ENCODE measurements at places on chromosomes 7 and 10. TPM values are rescaled to one million over a fixed set of nuclear protein-coding genes. Genes with fewer than 3 reads are reported as not detected.

Gene WDR37
- total RNA-seq, result 22.3 TPM

Gene VENTX
- not detected for total RNA-seq

Gene PALS2
- total RNA-seq, result 26.3 TPM

Gene PLA2G12B
- total RNA-seq, result not detected

Gene SLC18A3
- total RNA-seq, result not detected

Gene FAM25G
- not detected for total RNA-seq

Gene SHLD2
- 28.2 TPM for total RNA-seq

Gene ATOH7
- total RNA-seq, result not detected

Gene UCN3
- total RNA-seq, result not detected

Gene TRIL
- total RNA-seq, result 0.33 TPM

Gene EIF5AL1
- 0.40 TPM for total RNA-seq

Gene PBLD
- 3.0 TPM for total RNA-seq

Gene OR2A42
- total RNA-seq, result under 0.01 TPM

Gene GPR15LG
- not detected for total RNA-seq

Gene ATP5MK
- total RNA-seq, result 197 TPM

Gene CYP51A1
- total RNA-seq, result 245 TPM

Gene PRXL2A
- total RNA-seq, result 219 TPM

Gene C10orf62
- total RNA-seq, result not detected

Gene TRIM73
- total RNA-seq, result 0.67 TPM

Gene CPA2
- not detected for total RNA-seq

Gene RBP3
- total RNA-seq, result not detected

Gene NODAL
- not detected for total RNA-seq

Gene KNDC1
- not detected for total RNA-seq

Gene STEAP2
- total RNA-seq, result 2.3 TPM

Gene GRM3
- not detected for total RNA-seq

Gene TRIM50
- total RNA-seq, result not detected

Gene SUN3
- not detected for total RNA-seq

Gene AP5Z1
- total RNA-seq, result 19.8 TPM

Gene INMT
- total RNA-seq, result not detected

Gene AKR1D1
- total RNA-seq, result not detected

Gene PLXDC2
- total RNA-seq, result 2.9 TPM

Data from pulmonary artery endothelial cell (primary cell).